Progenitor cell of endocrine pancreas (in vitro differentiated cells): ENCODE measurements at places on chromosomes 12 and 14. TPM values are rescaled to one million over a fixed set of nuclear protein-coding genes. Genes with fewer than 3 reads are reported as not detected.

COCH gene
- 26.9 and 32.5 TPM in 2 replicates for total RNA-seq

BTG1 gene
- 162 and 164 TPM in 2 replicates for total RNA-seq

NOVA1 gene
- total RNA-seq: 21.6 and 23.7 TPM in 2 replicates

MMP19 gene
- 0.62 and 0.89 TPM in 2 replicates for total RNA-seq

CTSG gene
- total RNA-seq: not detected in 2 replicates

ASCL1 gene
- 8.3 and 8.4 TPM in 2 replicates for total RNA-seq

TEX22 gene
- 2.4 and 3.5 TPM in 2 replicates for total RNA-seq

KCNA1 gene
- not detected in 2 replicates for total RNA-seq

WNT1 gene
- not detected in 2 replicates for total RNA-seq

DNA sequence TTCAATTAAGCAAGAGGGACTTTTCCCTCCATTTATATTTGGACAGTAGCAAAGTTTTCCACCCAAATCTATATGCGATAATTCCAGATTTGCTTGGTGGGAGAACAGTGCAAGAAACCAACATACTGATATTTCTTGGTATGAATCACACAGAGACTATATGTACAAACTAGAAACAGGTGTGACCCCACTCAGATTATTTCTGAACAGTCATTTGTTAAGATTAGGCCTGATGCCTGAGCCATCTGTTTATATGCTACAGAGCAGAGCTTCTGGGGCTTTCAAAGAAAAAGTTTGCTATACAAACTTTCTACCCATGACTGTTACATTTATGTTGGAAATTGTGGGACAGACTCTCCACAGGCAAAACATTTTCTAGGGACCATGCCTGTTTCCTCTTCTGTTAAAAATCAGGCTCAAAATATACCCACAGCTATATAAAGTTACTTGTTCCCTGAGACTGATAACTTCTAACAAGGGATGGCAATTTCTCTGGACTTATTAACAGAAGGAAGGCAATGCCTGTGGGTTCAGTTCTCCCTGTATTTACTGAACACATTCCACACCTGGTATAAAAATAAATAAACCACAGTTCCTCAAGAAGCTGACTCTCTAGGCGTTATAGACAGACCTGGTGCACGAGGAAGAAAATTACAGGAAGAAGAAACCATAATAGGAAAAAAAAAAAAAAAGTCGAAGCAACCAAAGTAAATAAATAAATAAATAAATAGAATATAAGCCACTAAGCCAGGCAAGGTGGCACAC is 8.0 kb downstream of the PTPN21 start:
- DNase-seq: no peak

GRCh38 chr12:112419297-112420133 is 768 bp downstream of the PTPN11 start:
- no peak for DNase-seq

GRCh38 chr12:24838531-24838950 is 110.4 kb downstream of the BCAT1 start:
- DNase-seq: no peak

GRCh38 chr12:118908811-118909210 is 72.5 kb upstream of the SRRM4 start:
- DNase-seq: no peak

GRCh38 chr12:117080661-117081144 is 18.5 kb downstream of the TESC start:
- DNase-seq: no peak

- peak; percentile 41 for DNase-seq
Observed at GRCh38 chr14:54567639-54568561, 972 bp downstream of the SAMD4A start.

GRCh38 chr12:99137124-99137855 is 492.2 kb downstream of the APAF1 start:
- no peak for DNase-seq

DNA sequence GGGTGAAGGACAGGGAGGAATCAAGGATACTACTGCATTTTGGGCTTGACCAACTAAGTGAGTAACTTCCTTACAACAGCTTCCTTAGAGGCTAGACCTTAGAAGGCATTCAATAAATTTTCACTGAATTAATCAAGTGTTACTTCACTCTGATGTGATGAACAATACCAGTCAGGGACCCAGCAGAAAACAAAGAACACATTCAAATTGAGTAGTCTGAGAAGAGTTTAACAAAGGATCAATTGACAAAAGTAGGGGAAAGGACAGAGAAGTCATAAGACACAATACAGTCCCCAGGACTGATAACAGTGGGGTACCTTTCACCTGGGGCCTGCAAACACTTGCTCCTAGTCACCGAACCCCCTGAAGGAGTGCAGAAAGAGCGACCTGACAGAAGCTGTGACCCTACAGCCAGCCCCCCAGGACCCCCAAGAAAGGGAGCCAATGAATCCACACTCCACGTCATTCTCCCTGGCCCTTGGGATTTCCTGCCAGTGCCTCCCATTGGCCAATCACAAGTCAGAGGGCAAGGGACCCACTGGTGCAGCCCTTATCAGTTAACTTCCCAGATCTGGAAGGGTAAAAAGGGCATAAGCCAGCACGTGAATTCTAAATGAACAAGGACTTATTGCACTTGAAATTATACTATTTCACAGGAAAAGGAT is 6.9 kb downstream of the ANAPC5 start:
- no peak for DNase-seq

DNA sequence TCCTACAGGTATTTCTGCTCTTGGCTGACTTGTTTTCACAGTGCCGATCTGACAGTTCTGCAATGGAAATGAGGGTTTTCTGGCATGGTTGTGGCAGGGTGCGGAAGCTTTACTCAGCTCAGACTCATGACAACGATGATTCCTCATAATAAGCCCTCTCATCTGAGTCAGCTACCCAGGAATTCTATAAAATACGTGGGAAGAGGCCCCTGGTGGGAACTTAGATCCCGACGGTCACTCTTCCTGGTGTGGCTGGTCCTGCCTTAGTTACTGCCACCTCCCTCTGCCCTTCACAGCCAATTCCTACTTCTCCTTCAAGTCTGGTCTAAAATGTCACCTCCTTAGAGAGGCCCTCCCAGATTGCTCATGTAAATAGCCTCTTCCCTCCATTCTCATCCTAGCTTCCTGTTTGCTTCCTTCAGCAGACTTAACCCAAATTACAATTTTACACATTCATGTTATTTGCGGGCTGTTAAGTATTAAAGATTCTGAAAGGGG is 104.2 kb upstream of the MAP1LC3B2 start:
- no peak for DNase-seq

DNA sequence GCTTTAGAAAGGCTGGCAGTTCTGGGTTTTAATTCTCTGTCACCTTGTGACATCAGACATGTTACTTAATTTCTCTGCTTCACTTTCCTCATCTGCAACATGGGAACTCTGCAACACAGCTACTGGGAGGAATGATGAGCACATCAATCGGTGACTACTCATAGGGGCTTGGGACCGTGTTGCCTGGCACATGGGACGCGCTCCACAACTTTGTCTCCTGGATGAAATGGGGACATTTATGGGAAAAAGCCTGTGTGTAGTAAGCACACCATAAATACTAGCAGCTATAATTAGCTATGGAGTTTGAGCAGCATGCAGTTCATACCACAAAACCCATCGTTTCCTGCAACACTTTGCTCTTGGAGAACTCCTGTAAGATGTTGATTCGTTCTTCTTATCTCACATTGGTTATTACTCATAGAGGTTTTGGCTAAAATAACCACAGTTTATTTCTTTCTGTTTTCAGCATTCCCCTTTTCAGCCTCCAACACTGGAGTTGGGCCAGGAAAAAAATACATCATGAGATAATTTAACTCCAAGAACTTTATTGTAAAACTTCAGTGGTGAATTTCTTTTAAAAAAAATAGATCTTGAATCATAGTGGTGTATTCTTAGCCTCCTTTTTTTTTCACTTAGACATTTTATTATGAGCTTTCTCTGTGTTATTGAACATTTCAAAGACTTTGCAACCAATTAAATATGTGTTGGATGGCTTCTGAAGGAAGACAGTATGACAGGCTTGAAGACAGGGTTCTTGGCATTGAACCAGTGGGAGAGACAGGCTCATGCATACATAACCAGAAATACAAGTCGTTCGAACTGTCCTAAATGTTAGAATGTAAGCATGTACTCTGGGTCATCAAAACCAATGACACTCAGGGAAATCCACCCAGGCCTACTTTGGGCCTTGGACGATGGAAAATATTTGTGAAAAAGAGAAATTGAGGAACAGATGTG is 72.7 kb downstream of the RIN3 start:
- no peak for DNase-seq

DNA sequence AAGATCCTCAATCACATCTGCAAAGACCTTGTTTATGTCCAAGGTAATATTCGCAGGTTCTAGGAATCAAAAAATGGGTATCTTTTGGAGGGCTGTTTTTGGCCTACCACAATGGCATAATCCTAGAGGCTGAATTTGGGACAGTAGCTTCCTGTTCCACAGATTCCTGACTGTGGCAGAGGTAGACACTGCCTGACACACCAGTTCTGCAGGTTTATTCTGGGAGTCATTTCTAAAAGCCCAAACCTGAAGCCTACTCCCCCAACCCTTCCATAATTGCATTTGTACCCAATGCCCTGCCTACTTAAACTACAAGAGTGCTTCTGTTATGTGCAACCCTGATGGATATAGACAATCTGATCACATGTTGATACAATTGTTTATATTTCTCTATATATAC is 378.9 kb downstream of the PCNX1 start:
- DNase-seq: no peak

DNA sequence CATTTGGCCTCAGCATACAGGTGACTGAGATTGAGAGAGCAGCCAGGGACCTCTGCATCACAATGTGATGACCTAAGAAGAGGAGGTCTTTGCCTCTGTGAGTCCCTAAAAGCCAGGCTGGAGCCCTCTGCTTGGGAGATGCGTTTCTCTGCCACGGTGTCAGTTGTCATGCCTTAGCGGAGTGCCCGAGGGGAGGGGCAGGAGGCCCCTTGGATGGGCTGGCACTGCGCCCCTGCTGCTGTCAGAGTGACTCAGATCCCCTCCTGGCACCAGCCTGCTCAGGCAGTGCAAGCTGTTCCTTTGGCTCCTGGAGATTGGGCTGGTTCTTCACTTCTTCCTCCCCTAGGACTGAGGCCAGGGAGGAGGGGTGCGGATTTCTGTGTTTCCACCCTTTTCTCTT is 64.9 kb upstream of the KCNA5 start:
- no peak for DNase-seq

GRCh38 chr14:36450550-36450949 is 69.5 kb downstream of the NKX2-1 start:
- DNase-seq: no peak

- no peak for DNase-seq
Observed at GRCh38 chr12:82034769-82035168, 275.6 kb upstream of the PPFIA2 start.

DNA sequence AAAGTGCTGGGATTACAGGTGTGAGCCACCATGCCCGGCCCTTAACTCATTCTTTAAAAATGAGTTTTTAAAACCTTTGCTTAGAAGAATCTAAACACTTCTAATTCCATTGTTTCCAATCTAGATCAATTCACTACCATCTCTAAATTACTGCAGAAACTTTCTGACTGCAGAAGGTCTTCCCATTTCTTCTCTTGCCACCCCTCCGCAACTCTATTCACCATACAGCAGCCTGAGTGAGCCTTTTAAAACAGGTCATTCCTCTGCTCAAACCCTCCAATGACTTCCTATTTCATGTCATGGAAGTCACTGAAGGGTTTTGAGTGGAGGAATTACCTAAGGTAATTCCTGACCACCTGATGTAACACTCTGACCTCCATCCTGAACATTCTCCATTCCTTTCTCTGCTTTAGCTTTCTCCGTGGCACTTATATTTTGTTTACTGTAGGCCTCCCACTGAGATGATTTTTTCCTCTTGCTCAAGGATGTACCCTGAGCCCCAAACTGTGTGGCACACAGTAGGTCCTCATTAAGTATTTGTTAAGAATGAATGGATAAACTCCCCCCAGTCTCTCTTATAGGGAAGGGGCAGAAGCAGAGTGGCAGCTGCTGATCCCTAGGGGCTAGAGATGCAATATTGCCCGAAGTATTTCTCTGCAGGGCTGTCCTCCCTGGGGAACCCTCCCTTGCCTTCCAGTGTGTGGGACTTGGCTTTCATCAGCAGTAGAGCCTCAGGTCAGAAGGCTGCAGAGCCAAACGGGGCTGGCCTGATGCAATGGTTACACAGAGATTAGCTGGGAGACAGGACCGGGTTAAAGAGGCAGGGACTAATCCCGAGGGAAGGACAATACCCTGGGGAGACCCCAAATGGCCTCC is 1.2 kb downstream of the DDIT3 start:
- DNase-seq: no peak

GRCh38 chr12:810671-811415 is 58.5 kb downstream of the WNK1 start:
- DNase-seq: no peak

DNA sequence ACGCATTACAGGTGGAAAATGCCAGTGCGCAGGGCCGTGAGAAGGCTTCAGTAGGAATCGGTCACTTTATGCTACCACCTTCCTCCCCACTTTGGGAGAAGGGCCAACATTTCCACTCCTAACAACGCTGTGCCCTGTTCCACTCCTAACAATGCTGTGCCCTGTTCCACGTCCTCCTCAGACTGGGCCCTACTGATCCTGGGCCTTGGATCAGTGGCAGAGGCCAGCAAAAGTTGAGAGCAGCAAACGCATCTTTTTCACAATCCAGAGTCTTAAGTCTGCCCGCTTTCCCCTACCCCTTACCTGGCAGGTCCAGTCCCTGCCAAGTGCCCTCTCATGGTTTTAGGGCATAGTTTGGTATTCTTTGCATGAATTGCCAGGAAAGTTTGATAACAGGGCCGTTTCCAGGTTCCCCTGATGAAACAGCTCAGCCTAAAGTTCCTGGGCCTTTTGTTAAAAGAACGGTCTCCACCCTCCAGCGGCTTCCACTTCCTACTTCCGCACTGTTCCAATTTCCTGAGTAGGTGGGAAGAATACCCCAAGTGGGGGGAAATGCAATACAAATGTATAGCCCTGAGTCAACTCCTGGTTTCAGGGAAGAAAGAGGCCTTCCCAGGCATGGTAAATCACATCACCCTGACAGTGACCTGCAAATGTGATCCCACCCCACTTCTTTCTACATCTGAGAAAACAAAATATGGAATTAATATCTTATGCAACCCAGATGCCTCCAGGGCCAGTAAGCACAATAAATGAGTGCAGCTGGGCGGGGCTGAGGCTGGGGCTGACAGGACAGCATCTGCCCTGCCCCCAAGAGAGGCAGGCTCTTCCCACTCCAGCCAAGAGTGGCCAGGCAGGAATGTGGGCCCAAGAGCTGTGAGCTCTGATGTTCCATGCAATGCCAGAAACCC is 15.0 kb downstream of the KCTD10 start:
- no peak for DNase-seq

- no peak for DNase-seq
Observed at GRCh38 chr12:65188179-65188701, 18.9 kb downstream of the LEMD3 start.

- no peak for DNase-seq
Observed at GRCh38 chr12:9134981-9135628, 19.4 kb upstream of the A2M start.
